Activated CD4-positive, alpha-beta T cell treated with anti-CD3 and anti-CD28 coated beads, Interleukin-2, amount 10 ng/mL, durations not matched to agents 7 days and 5 days (primary cell): ENCODE measurements at places on chromosomes 7 and 10.

DNA sequence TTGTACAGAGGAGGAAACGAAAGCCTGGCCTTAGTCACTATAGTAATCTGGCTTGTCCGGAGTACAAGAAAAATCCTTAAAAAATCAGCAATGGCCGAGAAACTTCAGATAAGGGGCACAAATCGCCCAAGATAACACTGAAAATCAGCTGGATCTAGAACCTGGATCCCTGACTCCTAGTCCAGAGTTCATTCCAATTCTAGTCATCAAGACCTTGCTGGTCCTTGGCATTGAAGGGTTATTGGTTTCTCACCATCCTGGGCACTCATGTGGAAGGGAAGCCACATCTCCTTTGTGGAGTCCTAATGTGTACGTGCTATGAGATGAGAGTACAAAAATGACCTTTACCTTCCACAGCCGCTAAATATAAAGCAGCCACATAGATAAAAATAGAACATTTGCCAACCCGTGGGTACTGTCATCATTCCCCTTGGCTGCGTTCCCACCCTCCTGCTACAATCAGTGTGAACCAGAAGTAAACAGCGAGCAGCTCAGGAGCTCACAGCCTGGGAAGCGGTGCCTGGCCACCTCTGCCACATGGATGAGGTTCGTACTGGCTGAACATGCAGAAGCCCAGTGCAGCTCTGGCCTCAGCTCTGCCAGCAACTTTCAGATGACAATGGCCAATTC, 116.0 kb upstream of the PDLIM1 start:
- DNase-seq = no peak

GRCh38 chr7:155258226-155258560, 39.5 kb upstream of the INSIG1 start:
- no peak for DNase-seq

- no peak for DNase-seq
Measured at GRCh38 chr10:19730167-19730906, 85.9 kb upstream of the PLXDC2 start.

DNA sequence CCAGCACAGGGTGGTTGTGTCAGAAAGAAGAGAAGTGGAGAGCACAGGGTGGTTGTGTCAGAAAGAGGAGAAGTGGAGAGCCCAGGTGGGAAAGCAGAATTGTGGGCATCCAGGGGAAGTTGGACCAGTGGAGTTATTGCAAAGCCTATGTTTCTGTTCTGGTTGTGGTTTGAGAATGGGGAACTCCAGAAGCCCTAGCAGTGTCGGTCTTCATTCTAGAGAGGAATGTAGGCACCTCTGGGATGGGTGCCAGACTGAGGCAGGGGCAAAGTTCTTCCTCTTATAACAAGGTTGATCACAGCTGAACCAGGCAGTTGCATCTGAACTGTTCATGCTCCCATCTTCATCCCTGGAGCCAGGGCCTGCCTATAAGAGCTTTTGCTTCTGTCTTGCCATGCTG, 954 bp downstream of the FSCN3 start:
- no peak for DNase-seq
